GM23338 (cell line): ENCODE measurements at places on chromosomes 2 and 18. TPM values are rescaled to one million over a fixed set of nuclear protein-coding genes. Genes with fewer than 3 reads are reported as not detected.

The PLEK gene
- total RNA-seq = not detected in 2 replicates

DNA sequence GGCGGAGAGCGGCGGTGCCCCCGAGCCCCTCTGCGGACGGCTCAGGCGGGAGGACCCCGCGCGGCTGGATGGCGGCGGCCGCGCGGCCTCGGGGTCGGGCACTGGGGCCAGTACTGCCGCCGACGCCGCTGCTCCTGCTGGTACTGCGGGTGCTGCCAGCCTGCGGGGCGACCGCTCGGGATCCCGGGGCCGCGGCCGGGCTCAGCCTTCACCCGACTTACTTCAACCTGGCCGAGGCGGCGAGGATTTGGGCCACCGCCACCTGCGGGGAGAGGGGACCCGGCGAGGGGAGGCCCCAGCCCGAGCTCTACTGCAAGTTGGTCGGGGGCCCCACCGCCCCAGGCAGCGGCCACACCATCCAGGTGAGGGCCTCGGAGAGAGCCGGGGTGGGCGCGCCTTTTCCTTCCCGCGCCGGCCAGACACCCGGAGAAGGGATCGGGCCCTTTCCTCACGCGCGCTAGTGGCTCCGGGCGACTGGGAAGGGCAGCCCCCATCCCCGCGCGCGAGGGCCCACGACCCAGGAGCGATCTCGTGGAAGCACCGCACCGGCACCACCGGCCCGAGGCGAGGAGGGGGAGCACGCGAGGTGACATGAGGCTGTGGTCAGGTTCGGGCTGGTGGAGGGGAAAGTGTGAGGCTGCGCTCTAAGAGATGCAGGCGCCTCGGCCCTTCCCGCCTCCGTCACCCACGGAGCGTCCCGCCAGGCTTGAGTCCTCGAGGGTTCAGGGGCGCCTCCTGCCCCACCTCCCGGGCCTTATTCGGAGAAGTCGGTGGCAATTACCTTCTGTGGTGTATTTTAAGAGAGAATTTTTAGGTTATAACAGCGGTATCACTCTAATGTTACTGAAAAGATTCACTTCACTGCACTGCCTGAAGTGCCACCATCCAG lies 607 bp downstream of the LAMA3 start:
- H3K4me3 ChIP-seq = peak overlapping the region; percentile 68
- peaks cover 5% of the 10 kb centered on the region; the same call in 1 of the 2 replicates for H3K4me1 ChIP-seq
- no peak overlapping the region for H3K27ac ChIP-seq
- H3K36me3 ChIP-seq = no peaks in the 10 kb centered on the region

DNA sequence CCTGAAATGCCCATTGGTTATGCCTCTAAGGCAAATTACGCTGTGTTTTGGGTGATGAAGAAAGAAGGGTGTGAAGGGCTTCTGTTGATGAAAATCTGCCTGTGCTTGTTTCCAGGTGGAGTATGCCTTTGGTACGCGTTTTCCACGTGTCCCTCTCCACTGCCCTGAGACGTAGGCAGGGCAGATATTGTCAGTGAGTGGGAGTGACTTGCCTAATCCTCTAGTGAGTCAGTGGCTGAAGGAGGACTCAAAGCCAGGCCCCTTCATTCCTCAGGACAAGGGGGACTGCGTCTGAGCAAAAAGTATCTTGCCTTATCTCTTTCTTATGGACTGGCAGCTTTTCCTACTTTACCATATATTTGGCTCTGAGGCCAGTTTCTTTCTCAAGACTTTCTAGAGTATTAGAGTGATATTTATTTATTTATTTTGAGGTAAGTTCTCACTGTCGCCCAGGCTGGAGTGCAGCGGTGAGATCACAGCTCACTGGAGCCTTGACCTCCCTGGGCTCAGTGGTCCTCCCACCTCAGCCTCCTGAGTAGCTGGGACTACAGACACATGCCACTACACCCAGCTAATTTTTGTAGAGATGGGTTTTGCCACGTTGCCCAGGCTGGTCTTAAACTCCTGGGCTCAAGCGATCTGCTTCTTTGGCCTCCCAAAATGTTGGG lies 10.2 kb downstream of the RALB start:
- no peak overlapping the region for H3K4me3 ChIP-seq
- H3K36me3 ChIP-seq = no peaks in the 10 kb centered on the region
- no peak overlapping the region for H3K27ac ChIP-seq
- no peak for DNase-seq
- H3K4me1 ChIP-seq = no peaks in the 10 kb centered on the region

The LAMA3 gene
- 2.6 and 4.9 TPM in 2 replicates for total RNA-seq

GRCh38 chr2:27074738-27075565 lies 3.5 kb upstream of the EMILIN1 start:
- no peaks in the 10 kb centered on the region for H3K36me3 ChIP-seq
- H3K4me1 ChIP-seq = peaks cover 18% of the 10 kb centered on the region
- no peak overlapping the region for H3K4me3 ChIP-seq
- H3K27me3 ChIP-seq = no peaks in the 10 kb centered on the region
